ENCODE measurements at places on chromosomes 4 and X.

DNA sequence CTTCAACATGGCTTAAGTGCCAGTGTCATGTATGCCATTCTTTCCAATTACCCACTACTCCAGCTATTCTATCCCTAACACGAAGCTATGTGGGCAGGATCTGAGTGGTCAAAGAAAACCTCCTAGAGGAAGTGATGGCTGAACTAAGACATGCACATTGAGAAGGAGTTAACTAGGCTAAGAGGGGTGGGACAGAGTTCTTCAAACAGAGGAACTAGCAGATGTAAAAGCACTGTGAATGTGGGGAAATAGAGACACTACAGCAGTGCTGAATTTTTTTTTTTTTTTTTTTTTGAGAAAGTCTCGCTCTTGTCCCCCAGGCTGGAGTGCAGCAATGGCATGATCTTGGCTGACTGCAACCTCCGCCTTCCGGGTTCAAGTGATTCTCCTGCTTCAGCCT, 6.2 kb downstream of the JCHAIN start:
- no peak for DNase-seq

DNA sequence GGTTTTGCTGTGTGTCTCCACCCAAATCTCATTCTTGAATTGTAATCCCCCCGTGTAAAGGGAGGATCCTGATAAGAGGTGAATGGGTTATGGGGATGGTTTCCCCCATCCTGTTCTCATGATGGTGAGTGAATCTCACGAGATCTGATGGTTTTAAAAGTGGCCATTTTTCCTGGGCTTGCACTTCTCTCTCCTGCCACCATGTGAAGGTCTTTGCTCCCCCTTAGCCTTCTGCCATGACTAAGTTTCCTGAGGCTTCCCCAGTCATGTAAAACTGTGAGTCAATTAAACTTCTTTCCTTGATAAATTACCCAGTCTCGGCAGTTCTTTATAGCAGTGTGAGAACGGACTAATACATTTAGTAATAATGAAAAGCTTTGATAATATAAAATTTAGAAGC, 46.9 kb downstream of the ANTXR2 start:
- no peak for DNase-seq

- no peak for DNase-seq
These were observed 125.1 kb downstream of the RAPGEF2 start for GRCh38 chr4:159227984-159228383.

- DNase-seq: no peak
These were observed 51.7 kb downstream of the PIR start for GRCh38 chrX:15441464-15441863.

DNA sequence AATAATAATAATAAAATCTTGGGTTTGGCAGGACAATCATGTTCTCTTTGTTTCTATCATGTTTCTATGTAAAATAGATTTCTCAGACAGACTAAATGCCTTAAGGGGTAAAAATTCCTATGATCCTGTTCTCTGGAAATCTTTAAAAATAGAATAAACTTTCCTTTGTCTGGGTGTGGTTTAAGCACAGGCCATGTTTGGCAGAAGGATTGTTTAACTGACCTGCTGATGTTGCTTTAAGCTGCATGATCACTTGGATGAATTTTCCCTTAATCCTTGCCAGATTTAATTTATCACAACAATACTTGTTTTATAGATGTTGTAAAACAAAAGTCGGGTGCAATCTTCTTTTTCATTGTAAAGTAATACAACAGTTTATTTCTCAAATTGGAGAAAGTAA, 341.7 kb upstream of the FAT1 start:
- no peak for DNase-seq

- no peak for DNase-seq
These were observed 59.2 kb upstream of the PARM1 start for GRCh38 chr4:74873545-74874301.

DNA sequence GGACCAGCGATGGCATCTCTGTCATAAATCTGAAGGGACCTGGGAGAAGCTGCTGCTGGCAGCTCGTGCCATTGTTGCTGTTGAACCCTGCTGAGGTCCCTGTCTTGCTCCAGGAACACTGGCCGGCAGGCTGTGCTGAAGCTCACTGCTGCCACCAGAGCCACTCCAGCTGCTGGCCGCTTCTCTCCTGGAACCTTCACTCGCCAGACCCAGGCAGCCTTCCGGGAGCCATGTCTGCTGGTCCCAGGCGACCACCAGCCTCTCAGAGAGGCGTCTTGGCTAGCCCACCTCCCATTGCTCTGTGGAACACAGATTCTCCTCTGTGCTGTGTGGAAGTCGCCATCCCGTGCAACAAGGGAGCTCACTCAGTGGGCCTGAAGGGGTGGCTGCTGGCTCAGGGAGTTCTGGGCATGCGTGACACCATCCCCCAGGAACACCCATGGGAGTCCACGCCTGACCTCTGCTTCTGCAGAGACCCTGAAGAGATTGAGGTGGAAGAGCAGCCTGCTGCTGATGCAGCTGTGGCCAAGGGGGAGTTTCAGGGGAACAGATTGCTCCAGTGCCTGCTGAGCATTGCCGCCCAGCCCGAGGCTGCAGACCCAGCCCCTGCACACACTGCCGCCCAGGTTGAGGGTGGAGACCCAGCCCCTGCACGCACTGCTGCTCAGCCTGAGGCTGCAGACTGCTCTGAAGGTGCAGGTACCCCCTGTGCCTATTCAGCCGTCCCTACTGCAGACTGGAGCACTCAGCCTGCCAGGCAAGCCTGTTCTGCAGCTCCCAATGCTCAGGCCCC, 33.1 kb upstream of the CYP4V2 start:
- DNase-seq: no peak

DNA sequence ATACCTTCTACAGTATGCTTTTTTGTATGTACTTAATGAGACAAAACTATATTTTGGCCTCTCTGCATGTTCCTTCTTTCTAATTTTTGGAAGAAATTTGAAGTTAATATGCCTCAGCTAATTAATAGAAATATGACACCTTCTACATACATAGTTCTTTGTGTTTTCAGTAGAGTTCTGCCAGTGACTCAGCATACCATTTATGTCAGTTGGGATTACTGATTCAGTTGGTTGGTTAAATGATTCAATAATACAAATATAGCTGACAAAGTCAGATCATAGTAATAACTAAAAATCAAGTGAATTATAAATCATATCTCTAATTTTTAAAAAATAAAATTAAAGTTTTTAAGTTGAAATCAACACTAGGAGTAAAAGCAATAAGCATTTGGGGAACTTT, 16.8 kb downstream of the BTC start:
- no peak for DNase-seq

DNA sequence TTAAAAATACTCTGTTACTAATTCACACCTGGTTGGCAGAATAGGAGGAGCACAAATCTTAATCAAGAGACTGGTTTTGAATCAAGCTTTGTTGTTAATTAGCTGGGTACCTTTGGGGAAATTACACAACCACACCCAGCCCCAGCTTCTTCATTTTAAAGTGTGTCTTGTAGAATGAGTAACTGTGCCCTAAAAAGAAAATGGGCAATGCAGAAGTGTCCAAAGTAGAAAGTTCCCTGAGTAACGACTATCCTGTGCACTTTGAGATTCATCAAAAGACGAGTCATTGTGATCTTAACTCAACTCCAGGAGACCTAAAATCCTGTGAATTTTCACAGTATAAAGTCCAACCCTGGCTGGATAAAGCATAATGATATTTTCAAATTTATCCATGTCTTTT, 792.3 kb upstream of the HS3ST1 start:
- DNase-seq: no peak

- no peak for DNase-seq
These were observed 569.4 kb downstream of the BCOR start for GRCh38 chrX:39528161-39528916.

DNA sequence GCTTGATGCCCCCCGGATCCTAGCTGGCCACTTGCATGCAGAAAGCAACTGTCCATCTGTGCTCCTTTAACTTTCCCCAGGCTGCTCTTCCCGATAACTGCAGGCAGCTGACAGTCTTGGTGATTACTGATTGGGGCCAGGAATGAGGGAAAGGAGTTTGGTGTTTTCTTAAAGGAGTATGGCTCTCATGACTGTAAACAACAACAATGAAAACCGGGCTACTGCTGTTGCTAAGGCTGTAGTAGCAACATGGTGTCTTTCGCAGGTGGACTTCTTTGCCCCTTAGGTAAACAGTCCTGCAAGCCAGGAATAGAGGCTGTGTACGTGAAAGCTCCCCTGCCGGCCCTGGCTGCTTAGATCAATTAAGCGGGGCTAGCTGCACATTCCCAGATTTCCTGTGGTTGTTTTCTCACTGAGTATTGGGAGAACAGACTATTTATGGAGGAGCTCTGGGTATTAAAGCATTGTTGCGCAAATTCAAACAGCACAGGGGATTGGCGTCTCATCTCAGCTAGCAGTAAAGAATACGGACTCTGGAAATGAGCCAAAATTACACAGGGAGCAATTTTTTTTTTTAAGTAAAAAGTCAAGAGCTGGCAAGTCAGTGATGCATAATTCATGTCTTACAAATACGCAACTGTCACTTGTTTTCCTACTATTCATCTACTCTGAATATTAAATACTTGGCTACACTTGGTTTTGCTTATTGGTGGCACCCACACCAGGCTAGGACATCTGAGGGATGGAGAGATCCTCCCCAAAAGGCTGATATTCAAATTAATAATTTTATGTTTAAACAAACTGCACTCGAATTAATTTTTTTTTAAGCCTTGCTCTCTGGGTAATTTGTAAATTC, 61.6 kb upstream of the NAP1L5 start:
- no peak for DNase-seq

DNA sequence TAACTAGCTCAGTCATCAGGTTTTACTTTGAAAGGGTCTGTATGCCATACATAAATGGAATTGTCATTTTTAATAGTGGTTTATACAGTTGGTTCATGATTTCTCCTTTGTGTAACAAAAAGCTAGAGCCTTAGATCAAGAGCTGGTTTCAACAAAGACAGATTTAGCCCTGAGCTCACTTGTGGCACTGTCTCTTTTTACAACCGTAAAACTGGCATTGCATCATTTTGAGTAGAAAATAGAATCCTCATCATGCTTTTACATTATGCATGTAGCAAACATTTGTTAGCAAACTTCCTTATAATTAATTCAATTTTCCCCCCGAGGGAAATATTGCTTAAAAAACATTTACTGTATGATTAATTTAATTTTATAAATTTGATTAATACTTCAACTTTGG, 1871.5 kb downstream of the ARAP2 start:
- no peak for DNase-seq

GRCh38 chr4:76210452-76210851, 3.2 kb downstream of the SCARB2 start:
- DNase-seq: no peak

DNA sequence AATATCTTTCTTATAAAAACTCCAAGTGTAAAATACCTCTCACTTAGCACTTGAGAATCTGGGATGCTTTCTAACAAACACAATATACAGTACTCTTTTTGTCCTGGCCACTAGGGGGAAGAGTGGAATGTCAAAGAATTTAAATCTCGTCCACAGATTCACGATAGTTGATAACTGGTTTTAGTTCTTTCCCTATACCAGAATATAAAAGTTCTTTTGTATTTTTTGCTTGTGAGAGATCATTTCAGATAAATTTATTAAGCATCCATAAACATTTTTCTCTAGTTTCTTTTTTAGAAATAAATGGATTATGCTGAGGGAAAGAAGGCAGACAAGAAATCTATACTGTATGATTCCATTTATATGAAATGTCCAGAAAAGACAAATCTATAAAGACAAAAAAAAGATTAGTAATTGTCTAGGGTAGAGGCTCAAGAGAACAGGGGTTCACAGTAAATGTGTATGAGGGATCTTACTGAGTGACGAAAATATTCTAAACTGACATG, 50.4 kb downstream of the MGARP start:
- peak; percentile 34 for DNase-seq

DNA sequence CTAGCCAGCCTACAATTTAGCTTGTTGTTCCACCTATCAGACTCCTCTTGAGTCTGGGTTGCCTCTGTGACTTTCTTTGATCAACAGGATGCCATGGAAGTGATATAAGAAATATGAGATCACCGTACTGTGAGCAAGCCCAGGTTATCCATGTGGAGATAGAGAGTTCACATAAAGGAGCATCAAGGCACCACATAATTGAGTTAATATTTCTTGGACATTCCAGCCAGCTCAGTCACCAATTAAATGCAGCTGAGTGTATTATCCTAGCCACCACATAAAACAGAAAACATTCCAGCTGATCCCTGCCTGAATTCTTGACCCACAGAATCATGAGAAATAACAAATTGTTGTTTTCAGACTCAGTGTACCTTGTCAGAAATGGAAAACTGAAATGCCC, 253.6 kb downstream of the PPP1R2C start:
- DNase-seq: no peak

- DNase-seq: no peak
These were observed 55.3 kb upstream of the SFRP2 start for GRCh38 chr4:153844144-153844543.

- DNase-seq: no peak
These were observed 148.4 kb upstream of the PLAC1 start for GRCh38 chrX:134806707-134807038.

DNA sequence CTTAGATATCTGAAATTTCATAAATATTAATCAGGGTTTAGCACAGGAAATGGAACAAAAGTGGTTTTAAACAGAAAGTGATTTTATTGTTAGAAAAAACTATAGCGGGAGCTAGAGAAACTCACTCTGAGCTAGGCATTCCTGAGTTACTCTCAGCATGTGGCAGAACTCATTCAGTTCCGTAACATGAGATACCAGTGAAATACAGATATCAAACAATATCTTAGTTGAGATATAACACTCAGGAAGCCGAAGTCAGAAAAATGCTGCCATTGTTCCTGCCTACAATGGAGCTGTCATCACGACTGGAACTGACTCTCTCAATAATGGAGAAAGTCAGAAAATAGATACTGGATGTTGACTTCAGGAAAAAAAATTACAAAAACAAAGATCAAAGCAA, 1428.7 kb downstream of the PCDH18 start:
- no peak for DNase-seq

- no peak for DNase-seq
These were observed 277.3 kb upstream of the KLF3 start for GRCh38 chr4:38386654-38387188.

- no peak for DNase-seq
These were observed 600.5 kb downstream of the PCDH18 start for GRCh38 chr4:136931781-136932180.

- no peak for DNase-seq
These were observed 69.5 kb downstream of the IL15 start for GRCh38 chr4:141705747-141706377.

DNA sequence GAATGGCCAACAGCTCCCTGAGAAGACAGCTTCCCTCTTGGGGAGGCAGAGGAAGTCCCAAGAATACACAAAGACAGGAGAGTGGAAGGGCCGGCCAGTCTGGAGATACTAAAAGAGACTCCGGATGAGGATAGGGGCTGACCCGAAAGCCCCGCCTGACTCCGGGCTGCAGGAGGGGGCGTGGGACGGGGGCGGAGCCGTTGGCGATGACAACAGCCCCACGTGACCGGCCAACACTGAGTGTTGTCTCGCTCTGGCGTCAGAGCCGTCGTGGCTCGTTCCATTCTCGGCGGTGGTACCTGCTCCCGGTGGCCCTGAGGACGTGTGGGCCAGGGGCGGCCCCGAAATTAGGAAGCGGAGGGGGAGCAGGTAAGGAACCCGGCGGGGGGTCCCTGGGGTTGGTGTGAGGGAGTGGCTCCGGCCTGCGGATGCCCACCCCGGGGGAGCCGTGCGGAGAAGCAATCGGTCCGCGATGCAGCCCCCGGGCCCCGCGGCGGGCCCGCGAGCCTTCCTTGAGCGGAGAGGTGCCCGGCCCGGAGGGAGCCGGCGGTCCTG, at the start of gene BEX4:
Gene BEX4 (plus strand): TSS at position 239 of the 555 bp plus-strand sequence. CDS start 1,046 bp downstream, outside the sequence.
- DNase-seq: no peak

GRCh38 chrX:2928583-2929434, at the start of gene ARSD:
Gene ARSD (minus strand): TSS chrX:2929339. CDS start chrX:2929275, 64 bp downstream.
- DNase-seq: no peak

GRCh38 chrX:3154386-3154975, 113.2 kb downstream of the ARSF start:
- no peak for DNase-seq

GRCh38 chrX:116873671-116874070, 410.9 kb upstream of the CT83 start:
- DNase-seq: no peak

All from GF-D8 (cell line).